ENCODE measurements at places on chromosomes 3 and 15.

DNA sequence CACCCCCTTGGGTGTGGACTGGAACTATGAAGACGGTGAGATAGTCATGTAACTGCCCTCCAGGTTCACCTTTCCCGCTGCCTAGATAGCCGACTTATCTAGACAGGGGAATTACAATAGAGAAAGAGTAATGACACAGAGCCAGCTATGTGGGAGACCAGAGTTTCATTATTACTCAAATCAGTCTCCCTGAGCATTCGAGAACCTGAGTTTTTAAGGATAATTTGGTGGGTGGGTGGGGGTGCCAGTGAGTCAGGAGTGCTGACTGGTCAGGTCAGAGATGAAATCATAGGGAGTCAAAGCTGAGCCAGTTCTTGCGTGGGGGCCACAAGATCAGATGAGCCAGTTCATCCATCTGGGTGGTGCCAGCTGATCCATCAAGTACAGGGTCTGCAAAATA lies 19.7 kb upstream of the DNAJC19 start:
- no peak for DNase-seq

GRCh38 chr3:172643506-172644179 lies 67.2 kb downstream of the NCEH1 start:
- no peak for DNase-seq

- DNase-seq: no peak
Observed at GRCh38 chr15:51377038-51377786, 35.8 kb downstream of the GLDN start.

DNA sequence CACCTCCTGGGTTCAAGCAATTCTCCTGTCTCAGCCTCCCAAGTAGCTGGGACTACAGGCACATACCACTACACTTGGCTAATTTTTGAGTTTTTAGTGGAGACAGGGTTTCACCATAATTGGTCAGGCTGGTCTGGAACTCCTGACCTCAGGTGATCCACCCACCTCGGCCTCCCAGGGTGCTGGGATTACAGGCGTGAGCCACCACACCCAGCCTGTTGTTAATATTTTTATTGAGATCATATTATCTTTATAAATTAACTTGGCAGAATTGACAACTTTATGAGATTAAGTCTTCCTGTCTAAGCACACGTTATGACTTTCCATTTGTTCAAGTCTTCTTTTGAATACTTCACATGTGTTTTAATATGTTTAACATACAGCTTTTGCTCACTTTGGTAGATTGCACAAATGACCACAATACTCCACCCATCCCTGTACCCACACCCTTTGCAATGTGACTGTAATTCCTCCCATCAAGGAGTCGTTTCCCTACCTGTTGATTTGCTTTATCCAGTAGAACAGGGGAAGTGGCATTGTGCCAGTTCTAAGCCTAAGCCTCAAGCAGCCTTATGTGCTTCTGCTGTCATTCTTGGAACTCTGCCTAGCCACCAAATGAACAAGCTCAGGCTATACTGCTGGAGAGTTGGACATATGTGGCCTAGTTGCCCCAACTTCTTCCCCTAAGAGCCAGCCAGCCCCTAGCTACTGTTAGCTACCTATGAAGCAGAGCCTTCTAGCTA lies 8.2 kb downstream of the XYLB start:
- no peak for DNase-seq

GRCh38 chr15:48798319-48798718 lies 12.6 kb downstream of the CEP152 start:
- peak; percentile 83 for DNase-seq

DNA sequence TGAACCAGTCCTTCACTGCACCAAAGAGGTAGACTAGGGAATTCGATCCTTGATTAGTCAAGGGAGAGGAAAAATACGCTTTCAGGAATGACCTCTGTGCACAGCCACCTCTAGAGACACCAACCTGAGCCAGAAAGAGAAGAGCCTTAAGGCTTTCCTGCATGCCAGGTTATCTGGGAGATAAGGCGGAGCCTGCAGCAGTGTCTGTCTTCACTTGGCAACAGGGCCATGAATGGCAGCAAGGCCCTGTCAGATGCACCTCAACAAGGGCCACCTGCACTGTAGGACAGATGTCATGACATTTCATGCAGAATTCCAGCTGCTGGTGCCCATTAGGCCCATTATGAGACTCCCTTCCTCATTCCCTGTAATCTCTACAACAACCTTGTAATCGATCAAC lies 88.1 kb downstream of the MEX3B start:
- DNase-seq: no peak

DNA sequence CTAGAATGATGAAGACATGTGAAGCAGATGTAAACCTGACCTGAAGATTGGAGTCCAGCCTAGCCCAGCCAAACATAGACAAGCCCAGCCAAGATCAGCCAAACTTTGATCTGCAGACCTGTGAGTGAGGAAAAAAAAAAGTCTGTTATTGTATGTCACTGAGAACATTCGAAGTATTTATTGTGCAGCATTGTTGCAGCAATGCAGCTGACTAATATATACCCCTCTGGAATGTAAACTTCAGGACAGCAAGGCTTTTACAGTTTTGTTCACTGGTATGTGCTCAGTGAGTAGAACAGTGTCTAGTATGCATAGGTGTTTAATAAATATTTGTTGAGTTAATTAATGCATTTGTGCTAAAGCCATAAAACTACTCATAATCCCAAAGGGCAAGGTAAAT lies 23.4 kb downstream of the TMEM202 start:
- no peak for DNase-seq

DNA sequence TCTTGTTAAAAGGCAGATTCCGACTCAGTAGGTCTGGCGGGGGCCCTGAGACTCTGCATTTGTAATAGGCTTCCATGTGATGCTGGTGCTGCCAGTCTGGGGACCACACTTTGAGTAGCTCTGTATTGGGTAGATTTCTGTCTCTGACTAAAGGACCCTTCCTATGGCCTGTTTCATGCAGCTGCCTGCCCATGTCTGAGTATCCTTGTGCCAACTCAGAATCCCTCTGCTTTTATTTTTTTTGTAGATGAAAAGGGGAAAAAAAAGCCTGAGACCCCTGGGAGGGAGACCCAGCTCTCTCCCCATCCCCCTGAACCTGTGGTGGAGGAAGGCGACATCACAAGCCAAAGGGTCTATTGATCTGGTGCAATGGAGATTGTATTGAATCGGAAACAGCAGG lies 81.9 kb downstream of the EBLN2 start:
- DNase-seq: no peak

GRCh38 chr3:197305854-197306253 lies 7.4 kb upstream of the DLG1 start:
- no peak for DNase-seq

GRCh38 chr3:121963608-121964007 lies 58.4 kb downstream of the ILDR1 start:
- no peak for DNase-seq

- DNase-seq: no peak
Observed at GRCh38 chr3:151201051-151201730, 1.8 kb downstream of the GPR171 start.

- no peak for DNase-seq
Observed at GRCh38 chr3:111610189-111610588, 15.0 kb upstream of the ZBED2 start.

DNA sequence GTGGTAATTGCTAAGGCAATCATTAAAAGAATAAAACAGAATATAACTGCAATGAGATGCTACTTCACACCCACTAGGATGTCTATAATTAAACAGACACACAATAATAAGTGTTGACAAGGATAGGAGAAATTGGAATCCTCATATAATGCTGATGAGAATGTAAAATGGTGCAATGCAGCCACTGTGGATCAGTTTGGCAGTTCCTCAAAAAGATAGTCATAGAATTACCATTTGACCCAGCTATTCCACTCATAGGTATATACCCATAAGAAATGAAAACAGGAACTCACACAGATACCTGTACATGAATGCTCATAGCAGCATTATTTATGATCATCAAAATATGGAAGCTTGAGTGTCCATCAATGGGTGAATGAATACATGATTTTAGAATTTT lies 9.6 kb upstream of the RNF111 start:
- no peak for DNase-seq

DNA sequence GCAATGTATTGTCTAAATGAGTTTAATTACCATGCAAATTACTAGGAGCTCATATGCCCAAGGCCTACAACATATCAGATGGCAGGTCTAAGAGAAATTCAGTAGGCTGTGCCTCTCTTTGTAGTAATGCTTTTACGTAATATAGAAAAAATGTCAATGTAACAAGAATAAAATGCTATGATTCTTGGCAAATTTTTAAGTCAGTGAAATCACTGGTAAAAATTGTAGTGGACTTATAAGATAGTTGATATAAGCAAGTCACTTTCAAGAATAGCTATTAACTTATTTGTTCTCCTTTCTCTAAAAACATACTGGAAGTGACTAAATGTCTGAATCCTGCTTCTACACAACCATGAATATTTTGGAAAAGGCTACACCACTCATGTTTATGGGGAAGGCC lies 707.8 kb downstream of the TUSC7 start:
- DNase-seq: no peak

GRCh38 chr3:166634091-166634746 lies 745.9 kb downstream of the ZBBX start:
- no peak for DNase-seq

DNA sequence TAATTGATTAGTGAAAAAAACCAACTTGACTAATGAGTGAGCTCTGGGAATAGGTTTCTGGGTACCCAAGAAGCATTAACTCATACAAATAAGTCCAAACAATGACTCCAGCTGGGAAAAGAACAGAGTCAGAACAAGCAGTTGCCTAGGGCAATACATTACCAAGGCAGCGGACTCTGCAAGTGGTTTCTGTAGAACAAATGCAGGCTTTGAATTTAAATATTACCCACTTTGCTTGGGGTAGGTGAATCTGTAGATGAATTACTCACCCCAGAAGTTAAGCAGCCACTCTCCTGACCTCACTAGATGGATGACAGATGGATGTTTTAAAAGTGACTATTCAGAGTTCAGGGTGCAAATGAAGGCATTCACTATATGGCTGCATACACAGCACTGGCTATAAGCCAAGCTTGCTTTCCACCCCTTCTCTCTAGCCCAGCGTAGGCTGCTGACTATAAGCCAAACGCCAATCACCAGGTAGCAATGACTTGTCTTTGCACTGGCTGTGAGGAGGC lies 73.1 kb upstream of the BHLHE40 start:
- DNase-seq: peak; percentile 41

- DNase-seq: no peak
Observed at GRCh38 chr3:108598375-108598774, 8.9 kb downstream of the DZIP3 start.

- DNase-seq: no peak
Observed at GRCh38 chr3:160638184-160638583, 38.8 kb upstream of the ARL14 start.

DNA sequence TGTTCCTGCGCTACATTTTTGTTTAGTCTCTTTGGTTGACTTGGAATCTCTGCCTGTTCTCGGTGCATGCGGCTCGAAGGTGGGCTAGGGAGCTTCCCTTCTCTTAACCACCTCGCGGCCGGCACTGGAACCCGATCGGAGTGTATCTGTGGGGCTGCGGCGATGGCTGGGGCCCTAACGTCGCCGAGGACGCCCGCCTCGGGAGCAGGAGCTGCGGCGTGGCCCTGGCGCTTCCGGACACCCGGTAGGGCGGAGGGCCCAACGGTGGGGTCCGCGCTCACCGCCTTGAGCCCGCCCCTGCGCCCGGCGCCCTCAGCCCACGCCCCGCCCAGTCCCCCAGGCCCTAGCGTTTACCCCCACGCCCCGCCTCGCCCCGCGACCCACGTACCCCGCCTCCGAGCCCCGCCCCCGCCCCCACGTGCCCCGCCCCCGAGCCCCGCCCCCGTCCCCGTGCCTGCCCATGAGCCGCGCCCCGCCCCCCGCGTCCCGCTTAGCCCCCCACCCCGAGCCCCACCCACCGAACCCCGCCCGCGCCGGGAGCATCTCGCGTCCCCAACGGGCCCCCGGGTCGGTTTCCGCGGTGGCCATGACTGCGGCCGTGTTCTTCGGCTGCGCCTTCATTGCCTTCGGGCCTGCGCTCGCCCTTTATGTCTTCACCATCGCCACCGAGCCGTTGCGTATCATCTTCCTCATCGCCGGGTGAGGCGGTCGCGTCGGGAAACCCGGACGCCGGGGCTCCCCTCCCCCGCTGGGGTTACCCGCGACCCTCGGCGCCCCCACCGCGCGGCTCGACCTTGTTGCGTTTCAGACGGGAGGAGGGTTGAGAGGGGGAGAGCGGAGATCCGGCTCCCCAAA lies at the start of gene APH1B:
APH1B (plus strand) TSS at position 568 of the 855 bp plus-strand sequence; CDS start at position 587, 19 bp downstream.
- peak; percentile 87 for DNase-seq

DNA sequence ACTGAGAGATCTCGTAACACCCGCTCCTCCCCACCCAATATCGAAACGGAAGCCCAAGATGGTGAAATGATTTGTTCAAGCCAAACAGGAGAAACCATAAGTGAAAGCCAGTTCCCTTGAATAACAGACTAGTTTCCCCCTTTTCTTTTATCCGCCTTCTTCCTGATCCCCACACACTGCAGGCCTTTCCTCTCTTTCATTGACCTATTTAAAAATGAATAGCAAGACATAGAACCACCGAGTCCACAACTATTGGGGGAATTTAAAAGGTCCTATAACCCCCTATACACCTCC lies 382 bp upstream of the COX17 start:
- no peak for DNase-seq

GRCh38 chr15:52254391-52254790 lies 41.2 kb downstream of the MYO5C start:
- no peak for DNase-seq

DNA sequence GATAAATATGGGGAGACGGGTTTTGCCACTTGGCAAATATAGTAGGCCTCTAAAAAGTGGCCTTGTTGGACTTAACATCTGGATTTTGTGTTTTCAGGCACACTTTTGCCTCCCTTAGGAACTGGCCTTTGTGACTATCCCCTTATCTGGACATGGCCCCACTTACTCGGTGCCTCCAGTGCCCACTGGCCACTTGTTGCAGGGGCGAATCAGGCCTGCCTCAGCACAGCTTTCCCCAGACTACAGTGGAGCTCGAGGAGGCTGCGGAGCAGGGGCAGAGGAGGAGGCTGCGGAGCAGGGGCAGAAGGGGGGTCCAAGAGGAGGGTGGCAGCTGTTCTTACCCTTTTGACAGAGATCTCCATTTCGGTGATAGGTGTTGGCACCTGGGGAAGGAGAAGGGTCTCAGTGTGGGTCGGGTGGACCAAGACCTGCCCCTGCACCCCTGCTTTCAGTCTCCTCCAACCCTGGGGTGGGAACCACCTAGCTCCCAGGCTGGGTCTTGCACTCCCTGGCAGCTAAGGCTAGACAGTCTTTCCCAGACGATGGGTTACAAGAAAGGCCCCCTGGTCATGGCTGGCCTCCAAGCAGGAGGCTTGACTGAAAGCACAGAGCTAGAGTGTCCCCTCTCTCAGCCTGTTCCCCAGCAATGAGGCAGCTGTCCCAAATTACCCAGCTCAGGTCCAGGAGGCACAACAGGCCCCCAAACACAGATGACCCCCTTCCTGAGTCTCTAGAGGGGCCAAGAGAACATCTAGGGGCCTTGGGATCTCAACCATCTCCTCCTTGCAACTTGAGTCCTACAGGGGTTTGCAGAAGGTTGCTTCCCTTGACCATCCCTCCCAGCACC lies 6.1 kb downstream of the SEMA3G start:
- DNase-seq: no peak

Measured in neural progenitor cell (in vitro differentiated cells).